ENCODE measurements at places on chromosomes 11 and 22.

DNA sequence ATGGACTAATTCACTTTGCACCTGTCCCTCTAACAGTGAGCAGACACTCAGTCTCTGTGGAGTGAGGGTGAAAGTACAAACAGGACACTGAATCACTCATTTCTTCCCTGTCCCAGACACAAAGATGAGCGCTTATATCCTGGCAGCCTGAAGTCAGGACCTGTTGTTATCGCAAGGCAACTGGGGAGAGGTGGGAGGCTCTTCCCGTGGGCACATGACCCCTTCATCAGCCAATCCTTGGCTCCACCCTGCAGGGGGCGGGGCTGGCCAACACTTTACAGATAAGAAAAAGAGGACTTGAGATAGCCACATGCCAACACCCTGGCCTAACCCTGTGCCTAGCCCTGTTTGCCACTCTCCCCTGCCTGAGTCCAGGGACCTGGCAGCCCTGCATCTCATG, 29.5 kb upstream of the TESMIN start:
- no peak for DNase-seq

- DNase-seq = no peak
Measured at GRCh38 chr11:134339756-134340155, 8.0 kb downstream of the GLB1L2 start.

- DNase-seq = no peak
Measured at GRCh38 chr11:95245038-95245437, 14.0 kb upstream of the SESN3 start.

DNA sequence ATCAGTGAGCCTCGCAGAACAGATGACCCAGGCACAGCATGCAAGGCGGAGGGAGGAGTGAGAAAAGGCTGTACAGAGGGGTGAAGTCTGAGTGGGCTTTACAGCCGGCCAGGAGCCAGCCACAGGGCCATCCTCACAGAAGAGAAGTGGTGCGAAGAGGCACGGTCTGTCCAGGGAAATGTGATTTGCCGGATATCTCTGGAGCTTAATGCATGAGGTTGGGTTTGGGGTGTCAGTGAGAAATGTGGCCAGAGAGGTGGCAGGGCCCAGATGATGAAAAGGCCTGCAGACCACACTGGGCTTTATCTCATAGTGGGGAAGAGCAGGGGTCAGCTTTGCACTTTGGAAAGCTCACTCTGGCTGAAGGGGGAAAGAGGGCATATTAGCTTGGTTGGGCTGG, 255.2 kb downstream of the BUD13 start:
- DNase-seq = no peak

DNA sequence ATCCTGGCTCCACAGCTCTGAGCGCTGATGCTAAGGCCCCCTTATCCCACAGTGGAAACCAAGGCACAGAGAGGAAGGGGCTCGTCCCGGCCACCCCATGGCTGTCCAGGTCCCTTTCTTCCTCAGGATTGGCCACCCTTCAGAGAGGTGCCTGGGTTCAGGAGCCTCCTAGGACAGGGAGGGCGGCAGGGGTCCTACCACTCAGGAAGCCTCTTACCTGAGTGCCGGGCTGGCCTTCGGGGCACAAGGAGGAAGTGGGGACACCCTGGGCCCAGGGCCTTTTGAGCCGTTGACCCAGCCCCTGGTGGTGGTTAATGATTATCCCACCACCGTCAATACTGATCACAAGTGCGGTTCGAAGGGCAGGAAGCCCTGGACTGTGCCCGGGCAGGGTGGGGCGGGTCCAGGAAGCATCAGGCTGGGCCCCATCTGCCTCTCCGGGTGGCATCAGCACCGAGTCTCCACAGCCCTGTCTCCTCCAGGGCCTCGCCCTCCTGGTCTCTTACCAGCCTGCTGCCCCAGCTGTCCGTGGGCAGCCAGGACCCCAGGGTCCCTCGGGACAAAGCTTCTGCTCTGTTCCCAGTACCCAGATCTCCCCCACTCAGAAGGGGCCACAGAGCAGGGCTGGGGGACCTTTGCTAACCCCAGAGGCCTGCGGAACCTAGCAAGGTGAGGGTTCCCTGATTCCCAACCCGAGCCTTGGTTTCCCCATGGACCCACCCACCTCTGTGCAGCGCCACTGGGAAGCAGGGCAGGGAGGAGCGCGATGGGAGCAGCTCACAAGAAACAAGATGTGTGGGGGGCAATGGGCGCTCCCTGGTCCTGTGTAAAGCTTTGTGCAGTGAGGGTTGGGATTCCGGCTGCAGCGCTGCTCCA, 15.0 kb upstream of the EHD1 start:
- DNase-seq = no peak

- no peak for DNase-seq
Measured at GRCh38 chr11:36116161-36116560, 172.3 kb downstream of the LDLRAD3 start.

GRCh38 chr11:2265396-2265795, 5.0 kb downstream of the ASCL2 start:
- DNase-seq = no peak

- no peak for DNase-seq
Measured at GRCh38 chr11:92576315-92576714, 351.7 kb downstream of the FAT3 start.

DNA sequence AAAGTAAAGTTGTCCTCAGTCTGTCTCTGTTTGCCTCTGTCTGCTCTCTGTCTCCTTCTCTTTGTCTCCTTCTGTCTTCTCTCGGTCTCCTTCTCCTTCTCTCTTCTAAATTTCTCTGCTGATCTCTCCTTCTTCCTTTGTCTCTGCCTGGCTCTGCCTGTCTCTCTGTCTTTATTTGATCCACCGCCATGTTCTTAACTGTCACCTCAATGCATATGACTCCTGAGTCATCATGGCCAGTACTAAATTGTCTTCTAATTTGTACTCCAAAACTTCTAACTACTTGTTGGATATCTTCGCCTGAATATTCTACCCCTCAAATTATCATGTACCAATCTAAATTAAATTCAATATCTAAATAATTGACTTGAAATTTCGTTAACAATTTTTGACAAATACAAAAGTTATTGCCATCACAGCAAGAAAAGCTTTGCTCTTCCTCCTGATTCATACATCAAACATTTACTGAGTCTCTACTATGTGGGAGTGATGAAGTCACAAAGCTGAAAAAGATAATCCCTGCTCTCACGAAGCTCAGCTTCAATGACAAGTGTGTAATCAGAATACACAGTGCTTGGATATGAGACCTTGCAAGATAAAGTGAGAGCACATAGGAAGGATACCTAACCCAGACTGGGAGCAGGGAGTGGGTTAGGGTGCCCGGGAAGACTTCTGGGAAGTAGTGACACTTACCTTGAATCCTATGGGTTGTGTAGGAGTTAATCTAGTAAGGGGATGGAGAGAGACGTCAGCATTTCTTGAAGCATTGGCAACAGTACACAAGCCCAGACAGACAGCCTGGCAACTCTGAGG, 193.0 kb downstream of the MAML2 start:
- no peak for DNase-seq

GRCh38 chr22:44363013-44363979, 50.5 kb upstream of the SHISAL1 start:
- DNase-seq = no peak

GRCh38 chr22:30291058-30291892, 2.0 kb upstream of the CASTOR1 start:
- DNase-seq = no peak

GRCh38 chr11:116217006-116217405, 555.8 kb downstream of the BUD13 start:
- DNase-seq = no peak

DNA sequence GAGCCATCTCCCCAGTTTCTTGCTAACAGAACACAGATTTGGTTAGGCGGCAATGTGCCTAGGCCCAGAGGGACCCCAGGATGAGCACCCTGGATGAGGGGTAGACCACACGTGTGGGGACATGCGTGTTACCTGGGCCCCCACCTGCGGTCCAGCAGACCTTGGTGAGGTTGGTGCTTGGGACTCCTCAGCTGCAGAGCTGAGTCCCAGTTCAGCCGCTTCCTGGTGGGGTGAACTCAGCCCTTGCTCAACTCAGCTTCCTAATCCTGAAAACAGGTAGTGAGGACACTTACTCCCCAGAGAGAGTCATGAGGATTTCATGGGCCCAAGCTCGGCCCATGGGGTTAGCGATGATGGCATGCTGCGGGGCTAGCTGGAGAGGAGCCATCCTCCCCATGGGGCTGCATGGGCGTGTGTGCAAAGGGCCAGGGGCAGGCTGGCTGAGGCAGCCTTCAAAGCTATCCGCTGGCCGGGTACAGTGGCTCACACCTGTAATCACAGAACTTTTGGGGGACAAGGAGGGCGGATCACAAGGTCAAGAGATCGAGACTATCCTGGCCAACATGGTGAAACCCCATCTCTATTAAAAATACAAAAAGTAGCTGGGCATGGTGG, 46.9 kb upstream of the SHISAL1 start:
- DNase-seq = no peak

DNA sequence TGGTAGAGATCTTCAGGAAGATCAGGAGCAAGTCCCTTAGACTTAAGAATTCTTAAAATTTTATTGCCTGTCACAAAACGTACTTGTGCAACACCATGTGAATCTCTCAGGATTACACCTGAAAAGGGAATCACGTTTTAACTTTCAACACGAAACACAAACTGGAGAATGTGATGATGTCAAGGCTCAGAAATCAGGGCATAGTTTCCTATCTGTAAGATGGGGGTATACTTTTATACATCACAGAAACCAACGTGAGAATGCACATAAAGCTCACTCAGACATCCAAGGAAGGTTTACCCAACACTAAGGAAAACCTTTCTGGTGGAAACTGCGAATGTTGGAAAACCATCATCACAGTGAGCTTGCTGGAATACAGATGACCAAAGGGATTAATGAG, 2.0 kb downstream of the RPS13 start:
- DNase-seq = no peak

DNA sequence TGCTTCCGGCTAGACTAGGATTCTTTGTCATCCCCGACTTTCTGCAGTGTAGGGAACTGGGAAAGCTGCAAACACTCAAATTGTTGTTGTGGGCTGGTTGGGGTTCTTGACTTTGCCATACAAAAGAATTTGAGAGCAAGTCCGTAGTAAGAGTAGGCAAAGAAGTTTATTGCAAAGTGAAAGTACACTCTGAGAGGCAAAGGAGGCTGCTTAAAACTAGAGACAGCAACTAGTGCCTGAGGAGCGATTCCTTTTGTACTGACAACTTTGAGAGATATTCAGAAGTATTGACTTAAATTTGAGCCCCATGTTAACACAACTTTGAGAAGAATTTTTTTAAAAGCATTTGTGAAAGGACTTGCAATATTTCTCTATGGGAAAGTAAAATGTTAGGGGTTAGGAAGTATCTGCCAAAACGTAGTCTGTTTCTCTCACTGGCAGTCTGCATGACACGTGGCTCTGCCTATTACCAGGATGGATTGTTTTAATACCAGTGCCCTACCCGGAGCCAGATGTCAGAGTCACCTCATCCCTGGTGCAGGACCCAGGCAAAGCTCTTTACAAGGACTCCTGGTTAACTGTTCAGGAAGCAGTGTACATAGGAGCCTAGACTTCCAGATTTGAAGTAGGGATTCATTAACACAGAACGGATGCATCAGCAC, 85.0 kb upstream of the CLPB start:
- no peak for DNase-seq

- no peak for DNase-seq
Measured at GRCh38 chr11:66051371-66051765, 796 bp upstream of the SF3B2 start.

DNA sequence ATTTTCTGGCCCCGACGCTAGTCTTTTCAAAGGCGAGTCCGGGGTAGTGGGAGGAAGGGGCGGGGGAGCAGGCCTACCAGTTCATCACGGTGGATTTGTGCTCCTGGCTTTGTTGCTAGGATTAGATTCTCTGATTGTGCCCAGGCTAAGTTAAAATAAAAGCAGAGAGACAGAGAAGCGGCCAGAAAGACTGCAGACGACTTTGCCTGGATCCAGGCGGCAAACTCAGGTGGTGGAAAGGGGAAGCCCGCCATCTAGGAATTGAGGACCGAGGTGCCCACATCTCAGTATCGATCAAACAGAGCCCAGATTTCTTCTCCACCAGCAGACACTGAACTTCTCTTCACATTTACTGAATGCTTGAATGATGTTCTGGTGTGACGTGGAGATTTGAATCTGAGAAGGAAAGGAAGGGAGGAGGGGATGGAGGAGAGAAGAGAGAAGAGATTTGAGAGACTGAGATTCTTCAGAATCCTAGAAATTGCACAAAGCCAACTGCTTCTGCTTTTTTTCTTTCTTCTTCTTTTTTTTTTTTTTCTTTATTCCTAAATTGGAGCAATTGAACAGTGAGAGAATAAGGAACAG, 2.7 kb downstream of the FAT3 start:
- DNase-seq = no peak

DNA sequence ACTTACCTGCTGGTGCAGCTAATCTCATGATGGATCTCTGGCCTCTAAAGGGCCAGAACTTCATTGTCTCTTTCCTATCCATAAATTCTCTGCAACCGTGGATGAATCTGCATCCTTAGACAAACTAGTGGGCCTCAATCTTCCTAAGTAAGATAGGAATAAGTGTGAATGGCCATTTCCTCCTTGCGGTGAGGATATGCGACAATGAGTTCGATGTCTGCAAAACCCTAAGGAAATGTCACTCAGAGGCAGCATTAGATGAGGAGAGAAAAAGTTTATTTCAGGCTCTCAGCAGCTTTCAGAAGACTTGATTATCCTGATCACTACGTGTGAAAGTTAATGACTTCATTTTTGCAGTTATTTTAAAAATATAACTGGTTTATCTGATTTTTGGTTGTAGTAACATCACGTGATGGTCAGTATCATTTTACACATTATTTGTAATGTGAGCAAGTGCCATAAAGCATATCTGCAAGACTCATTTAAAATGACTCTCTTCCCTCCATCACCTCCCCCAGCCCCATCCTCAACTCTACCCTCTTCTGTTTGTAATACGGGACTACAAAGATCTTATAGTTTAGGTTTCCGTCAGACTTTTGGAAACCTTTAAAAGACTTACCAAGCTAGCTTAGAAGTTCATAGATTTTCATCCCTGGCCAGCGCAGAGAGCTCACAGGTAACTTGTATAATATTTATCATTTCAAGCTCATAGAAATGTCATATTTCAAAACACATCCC, 10.2 kb downstream of the GRAP2 start:
- DNase-seq = no peak

DNA sequence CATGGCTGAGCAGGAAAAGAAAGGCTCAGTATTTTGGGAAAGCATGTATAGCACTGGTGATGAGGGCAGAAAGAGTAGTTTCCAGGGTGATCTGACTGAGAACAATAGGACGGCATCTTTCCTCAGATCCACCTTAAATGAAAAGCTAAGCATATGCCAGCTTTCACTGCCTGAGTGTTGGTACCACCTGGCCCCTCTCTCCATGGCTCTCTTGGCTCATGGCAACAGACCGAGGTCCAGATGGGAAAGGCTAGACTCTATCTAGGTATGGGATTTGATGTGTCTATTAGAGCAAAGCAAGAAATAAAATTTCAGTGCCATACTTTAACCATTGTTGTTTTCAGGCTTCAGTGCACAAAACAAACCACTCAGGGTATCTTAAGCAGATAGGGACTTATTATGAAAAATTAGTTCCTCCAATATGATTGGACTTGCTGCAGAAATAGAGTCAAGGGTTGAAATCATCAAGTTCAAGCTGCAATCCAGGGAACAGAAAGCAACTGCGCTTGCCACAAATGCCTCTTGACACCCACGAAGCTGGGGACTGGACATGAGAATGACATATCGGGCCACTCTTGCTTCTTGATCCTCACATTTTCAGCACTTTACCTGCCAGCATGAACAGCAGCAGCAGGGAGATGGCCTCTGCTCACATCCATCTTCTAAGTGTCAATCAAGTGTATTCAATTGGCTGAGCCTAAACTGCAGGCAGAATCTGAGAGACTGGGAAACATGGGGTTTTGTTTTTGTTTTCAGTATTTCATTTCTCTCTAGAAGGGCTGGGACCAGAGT, 64.0 kb upstream of the SNX19 start:
- no peak for DNase-seq

Data from naive thymus-derived CD8-positive, alpha-beta T cell (primary cell).